ENCODE measurements at places on chromosomes 16 and 17.

DNA sequence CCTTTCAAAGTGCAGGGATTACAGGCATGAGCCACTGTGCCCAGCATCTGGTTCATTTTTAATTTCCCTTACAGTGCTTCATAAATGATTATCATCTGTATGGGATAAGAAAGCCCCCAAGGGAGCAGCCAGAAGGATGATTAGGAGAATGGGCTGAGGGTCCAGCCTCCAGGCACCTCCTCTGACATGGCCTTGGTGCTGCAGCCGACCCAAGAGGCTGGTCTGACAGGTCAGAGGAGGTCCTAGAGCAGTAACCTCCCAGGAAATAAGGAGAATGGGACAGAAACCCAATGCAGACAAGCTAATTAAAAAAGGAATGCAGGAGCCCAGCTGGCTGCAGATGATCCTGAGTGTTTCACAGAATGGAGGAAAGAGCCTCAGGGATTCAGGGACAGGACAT, 29.0 kb downstream of the MRC2 start:
- no peak for DNase-seq

DNA sequence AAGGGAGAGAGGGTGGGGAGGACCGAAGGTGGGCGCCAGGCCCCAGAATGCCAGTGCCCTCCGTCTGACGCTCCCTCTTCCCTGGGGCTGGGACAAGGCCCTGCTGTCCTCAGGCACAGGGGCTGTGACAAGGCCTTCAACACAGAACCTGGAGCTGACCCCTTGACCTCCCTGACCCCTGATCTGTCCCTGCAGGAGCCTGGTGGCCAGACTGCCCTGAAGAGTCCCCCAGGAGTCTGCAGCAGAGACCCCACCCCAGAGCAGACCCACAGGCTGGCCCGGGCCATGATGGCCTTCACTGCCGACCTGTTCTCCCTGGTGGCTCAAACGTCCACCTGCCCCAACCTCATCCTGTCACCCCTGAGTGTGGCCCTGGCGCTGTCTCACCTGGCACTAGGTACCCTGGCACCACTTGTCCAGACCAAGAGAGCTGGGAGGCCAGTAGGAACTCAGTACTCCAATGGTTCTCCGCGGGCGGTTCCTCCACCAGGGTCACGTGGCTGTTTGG, 2.9 kb downstream of the SERPINF2 start:
- no peak for DNase-seq

- no peak for DNase-seq
Measured at GRCh38 chr17:48561884-48562810, 16.0 kb downstream of the HOXB4 start.

DNA sequence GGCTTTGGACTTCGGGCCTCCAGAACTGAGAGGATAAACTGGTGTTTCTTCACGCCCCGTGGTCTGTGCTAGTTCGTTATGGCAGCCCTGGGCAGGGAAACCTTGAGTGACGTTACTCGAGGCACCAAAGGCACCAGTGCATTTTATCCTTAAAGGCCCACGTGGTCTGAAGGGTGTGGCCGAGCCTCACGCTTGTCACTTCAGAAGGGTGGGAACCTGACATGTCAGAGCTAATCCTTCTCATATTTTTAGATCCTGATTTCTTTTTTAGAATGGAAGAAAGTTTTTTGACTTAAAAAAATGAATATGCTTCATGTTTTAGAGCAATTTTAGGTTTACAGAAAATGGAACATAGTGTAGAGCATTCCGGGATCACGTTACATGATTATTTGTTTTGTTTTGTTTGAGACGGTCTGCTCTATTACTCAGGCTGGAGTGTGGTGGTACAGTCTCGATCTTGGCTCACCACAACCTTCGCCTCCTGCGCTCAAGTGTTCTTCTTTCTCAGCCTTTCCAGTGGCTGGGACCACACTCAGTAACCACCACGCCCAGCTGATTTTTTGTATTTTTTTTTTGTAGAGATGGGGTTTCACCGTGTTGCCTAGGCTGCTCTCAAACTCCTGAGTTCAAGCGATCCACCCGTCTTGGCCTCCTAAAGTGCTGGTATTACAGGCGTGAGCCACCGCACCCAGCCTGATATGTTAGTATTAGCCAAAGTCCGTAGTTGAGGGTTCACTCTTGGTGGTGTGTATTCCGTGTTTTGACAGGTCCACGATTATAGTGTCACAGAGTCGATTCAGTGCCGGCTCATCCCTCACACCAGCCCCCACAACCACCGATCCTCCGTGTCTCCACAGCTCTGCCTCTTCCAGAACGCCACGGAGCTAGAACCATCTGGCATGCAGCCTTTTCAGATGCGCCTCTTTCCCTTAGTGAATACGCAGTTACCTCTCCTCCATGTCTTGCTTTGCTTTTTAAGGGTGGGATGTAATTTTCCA, 47.9 kb downstream of the RAB11FIP3 start:
- DNase-seq, result no peak

DNA sequence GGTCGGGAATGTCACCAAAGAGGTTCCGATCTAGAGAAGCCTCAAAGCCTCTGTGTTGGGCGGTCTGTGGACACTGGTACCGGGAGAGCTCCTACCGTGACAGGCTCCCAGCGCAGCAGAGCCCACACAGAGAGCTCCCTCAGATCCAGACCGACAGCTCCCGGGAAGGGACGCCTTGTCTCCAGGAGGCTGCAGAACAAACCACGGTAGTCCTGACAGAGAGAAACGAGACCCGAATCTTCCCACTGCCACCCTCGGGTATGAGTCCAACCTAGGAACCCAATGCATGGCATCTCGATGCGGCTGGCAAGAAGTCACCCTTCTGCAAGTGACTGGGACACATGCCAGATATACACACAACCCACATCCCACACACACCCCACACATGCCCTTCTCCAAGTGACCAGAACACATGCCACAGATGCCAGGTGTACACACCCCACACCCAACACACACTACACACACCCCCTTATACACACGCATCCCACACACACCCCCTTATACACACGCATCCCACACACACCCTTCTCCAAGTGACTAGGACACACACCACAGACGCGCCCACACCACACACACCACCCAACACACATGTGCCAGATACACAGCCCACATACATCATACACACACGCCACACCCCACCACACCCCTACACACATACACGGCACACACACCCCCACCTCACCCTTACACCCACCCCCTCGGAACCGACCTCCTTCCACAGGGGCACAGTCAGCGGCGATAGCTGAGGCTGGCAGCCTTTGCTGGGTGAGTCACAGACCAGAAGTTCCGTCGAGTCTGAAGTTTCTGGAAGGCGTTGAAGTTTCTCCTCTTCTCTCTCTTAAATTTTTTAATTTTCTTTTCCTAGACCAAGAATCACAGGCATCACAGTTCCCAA, 15.9 kb upstream of the CYTH1 start:
- no peak for DNase-seq

GRCh38 chr16:12507366-12507765, 296.3 kb downstream of the CPPED1 start:
- no peak for DNase-seq

DNA sequence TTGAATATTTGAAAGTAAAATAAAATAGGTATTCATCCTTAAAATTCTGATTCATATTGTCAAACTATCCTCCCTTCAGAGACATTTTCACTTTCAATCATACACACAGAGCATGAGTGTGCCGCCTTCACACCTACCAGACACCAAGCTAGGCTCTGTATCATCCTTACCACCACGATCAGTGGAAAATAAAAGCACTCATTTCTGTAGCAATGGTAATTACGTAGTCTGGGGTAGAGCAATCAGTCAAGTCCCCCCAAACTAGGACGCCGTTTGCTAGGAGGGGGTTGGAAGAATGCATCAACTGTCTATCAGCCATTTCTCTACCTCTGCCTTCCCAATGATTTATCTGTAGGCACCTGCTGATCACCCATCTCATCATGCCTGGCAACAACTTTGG, 84.6 kb upstream of the GRIN2A start:
- no peak for DNase-seq

GRCh38 chr17:41334385-41335305, 16.0 kb downstream of the KRT33A start:
- DNase-seq, result no peak

DNA sequence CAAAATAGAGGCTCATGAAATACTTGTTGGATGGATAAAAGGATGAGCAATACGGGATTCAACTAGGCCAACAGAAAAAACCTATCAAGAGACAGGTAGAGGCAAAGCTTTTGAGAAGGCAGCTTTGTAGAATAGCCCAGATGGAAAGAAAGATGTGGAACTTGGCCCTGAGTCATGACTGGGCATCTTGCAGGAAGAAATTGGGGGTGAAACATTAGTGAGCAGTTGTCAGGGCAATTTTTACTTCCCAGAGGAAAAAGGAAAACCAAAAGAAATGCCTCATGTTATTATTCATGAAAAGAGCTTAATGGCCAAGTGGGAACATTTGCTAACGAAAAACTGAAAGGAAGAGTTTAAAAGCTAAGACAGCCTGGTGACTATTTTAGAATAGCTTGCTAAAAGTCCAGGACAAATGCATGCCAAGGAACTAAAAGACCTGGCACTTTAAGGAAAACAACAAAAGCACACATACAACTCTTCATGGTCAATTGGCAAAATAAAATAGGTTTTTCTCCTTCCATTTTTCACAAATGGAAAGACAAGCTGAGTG, 180.1 kb downstream of the HS3ST3A1 start:
- DNase-seq, result no peak

GRCh38 chr16:82715160-82715559, 88.4 kb downstream of the CDH13 start:
- DNase-seq, result no peak

DNA sequence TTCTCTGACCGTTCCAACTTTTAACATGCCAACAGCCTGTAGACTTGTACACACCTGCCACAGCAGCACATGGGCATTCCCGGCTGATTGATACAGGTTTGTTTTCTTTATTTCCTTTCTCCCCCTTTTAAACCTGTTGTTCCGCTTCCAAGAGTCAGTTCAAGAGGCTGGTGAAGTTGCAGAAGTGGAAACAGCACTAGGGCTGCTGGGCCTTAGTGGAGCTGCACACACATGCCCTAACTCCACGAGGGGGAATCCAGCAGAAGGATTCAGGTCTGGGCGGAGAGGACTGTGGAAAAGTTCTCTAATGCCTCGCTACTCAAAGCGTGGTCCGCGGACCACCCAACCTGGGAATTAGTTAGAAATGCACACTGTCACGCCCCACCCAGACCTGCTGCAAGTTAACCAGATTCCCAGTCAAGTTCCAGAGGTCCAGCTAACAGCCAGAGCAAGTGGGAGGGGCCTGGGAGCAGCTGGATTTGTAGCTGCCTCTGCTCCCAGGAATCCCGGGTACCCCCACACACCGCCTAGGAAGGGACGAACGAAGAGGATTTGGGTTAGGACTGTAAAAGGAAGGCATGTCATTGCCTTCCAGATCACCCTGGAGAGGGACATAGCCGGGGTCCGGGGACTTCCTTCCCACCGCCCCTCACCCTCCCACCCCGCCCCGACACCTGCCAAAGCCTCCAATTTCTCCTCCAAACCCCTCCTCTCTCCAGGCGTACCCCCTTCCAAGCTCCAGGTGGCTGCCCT, 542 bp downstream of the SLC39A11 start:
- no peak for DNase-seq

DNA sequence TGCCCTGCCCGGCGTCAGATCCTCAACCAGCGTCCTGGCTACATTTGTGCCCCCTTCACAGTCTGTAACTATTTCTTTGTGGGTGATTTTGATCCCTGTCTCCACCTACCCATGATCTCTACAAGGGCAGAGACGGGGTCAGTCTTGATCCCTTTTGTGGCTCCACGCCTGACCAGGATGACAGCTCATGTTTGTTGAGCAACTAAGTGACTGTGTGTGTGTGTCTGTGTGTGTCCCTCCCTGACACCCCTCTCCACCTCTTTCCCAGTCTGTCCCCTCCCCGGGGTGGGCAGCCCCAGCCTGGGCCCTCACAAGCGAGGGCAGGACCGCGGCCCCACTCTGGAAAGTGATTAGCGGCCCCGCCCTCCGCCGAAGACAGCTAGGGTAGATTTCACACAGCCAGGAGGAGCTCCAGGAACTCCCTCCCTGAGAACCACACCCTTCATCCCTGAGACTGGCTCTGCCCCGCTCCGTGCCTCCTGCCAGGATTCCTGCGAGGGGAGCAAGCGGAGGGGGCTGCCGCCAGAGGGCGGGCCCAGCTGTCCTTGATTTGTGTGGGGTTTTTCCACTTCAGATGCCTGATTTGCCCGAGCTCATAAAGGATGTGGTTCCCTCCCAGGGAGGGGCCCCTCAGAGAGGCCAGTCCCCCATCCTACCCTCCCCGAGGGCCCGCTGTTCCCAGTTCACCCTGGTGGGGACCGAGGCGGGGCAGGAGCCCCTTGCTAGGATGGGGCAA, 5.3 kb upstream of the HS3ST6 start:
- no peak for DNase-seq

DNA sequence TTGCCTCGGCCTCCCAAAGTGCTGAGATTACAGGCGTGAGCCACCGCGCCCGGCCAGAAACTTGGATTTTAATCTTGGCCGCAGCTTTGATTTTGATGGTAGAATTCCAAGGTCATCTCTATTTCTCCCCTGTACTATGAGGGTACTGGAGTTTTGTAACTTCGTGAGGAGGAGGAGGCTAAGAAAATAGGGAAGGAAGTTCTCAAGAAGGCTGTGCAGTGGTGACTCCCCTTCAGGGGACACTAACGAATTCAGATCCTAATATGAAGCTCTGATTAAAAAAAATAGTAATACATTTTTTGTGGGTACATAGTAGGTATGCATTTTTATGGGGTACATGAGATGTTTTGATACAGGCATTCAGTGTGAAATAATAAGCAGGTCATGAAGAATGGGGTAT, 55.9 kb downstream of the LDHD start:
- no peak for DNase-seq

DNA sequence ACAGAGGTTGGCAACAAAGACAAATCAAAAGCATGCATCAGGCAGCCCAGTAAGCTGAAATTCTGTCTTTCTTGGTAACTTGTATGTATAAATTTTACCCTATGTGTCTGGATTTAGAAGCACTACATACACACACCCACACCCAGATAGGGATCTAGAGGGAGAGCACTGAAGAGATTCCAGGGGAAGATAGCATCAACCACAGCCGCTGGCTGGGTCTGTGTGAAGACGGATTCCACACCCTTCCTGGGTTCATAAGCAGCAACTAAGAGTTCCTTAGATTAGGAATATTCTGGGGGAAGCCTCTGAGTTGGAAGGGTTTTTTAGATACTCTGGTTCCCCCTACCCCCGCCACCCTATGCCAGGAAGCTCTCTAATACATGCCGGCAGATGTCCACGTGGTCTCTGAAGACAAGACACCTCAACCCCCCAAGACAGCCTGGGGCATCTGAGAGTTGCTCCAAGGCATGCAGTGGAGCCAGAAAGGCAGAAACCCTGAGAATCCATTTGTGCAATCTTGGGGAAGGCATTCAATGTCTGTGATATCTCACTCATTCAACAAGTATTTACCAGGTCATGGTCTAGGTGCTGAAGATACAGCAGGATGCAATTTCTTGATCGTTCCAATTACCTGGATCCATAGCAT, 86.4 kb downstream of the NOG start:
- no peak for DNase-seq

GRCh38 chr17:633133-633532, 81.5 kb downstream of the VPS53 start:
- no peak for DNase-seq

DNA sequence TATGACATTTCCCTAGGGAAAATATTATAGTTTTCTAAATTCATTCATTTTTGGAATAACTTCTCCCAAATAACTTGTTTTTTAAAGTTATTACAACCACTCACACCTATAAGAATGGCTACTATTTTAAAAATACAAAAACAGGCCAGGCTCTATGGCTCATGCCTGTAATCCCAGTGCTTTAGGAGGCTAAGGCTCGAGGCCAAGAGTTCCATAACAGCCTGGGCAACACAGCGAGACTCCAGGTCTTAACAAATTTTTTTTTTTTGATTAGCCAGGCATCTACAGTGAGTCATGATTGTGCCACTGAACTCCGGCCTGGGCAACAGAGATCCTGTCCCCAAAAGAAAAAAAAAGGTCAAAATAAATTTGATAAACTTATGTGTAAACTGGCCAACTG, 43.6 kb upstream of the YPEL2 start:
- no peak for DNase-seq

Data from cerebellar nuclear complex (tissue), 1 donor.